Stimulated activated CD4-positive, alpha-beta T cell treated with anti-CD3 and anti-CD28 coated beads, TNF-alpha, amount 100 ng/mL, for 4 hours (primary cell): ENCODE measurements at places on chromosomes 3 and 15.

- DNase-seq, result no peak
Measured at GRCh38 chr15:68103603-68104002, 49.5 kb downstream of the PIAS1 start.

GRCh38 chr3:50628601-50629000 is 11.7 kb downstream of the MAPKAPK3 start:
- no peak for DNase-seq

- no peak for DNase-seq
Measured at GRCh38 chr3:120753810-120754209, 11.3 kb downstream of the GTF2E1 start.

DNA sequence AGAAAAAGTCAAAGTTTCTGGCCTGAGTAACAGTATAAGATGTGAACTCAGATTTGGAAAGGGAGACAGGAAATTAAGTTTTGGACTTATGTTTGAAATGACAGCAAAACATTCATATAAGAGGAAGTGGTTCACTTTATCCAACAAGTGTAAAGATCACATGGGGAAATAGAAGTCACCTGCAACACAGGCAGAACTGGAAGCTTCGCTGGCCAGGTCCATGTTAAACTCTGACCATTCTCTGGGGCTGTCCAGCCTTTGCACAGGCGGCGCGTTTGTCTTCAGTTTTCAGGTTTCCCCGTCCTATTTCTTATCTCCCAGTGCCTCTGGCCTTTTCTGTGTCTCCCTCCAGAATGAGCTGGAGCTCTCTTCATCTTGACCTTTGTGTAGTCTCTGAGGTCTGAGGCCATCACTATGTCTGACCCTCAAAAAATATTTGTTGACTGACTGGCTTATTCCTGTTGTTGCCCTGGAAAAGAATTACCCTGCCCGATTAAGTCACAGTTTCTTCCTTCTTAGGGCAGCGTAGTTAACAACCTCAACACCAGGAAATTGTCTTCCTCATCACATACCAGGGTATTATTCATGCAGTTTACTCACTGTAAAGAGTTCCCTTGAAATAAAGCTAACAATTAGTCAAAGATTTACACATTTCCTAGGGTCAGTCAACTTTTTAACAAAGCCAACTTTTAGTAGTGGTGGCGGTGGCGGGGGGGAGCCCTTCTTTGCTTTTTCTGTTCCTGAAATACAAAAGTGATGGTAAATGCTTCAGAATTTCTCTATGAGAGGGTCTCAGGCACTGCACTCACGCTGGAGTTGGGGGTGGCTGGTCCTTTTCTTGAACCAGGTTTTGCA is 959 bp upstream of the RASA2 start:
- DNase-seq, result no peak

GRCh38 chr15:101239724-101240136 is 12.1 kb downstream of the CHSY1 start:
- no peak for DNase-seq

DNA sequence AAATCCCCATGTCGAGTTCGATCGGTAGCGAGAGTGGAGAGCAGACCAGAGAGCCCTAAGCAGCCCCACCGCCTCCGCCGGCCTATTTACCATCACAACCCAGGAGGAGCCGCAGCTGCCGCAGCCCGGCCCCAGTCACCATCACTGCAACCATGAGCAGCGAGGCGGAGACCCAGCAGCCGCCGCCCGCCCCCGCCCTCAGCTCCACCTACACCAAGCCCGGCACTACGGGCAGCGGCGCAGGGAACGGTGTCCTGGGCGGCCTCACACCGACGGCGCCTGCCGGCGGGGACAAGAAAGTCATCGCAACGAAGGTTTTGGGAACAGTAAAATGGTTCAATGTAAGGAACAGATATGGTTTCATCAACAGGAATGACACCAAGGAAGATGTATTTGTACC is 89.5 kb upstream of the TPM1 start:
- no peak for DNase-seq

DNA sequence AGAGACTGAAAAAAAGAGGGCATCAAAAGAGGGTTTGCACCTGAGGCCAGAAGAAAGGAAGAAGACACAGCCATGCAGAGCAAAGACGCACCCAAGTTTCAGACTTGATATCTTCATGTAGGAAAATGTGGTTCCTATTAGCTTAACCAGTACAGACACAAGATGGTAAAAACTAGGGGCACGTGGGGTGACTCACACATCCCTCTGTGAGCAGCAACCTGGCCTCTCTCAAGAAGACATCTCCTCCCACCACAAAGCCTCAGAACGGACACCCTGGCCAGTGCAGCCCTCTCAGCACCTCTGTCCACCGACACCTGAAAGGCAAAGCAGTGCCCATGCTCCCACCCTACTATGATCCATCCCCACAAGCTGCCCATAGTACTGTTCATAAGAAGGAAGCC is 33.3 kb downstream of the GLB1 start:
- DNase-seq, result peak; percentile 53

- no peak for DNase-seq
Measured at GRCh38 chr3:156209631-156210335, 89.4 kb downstream of the KCNAB1 start.

DNA sequence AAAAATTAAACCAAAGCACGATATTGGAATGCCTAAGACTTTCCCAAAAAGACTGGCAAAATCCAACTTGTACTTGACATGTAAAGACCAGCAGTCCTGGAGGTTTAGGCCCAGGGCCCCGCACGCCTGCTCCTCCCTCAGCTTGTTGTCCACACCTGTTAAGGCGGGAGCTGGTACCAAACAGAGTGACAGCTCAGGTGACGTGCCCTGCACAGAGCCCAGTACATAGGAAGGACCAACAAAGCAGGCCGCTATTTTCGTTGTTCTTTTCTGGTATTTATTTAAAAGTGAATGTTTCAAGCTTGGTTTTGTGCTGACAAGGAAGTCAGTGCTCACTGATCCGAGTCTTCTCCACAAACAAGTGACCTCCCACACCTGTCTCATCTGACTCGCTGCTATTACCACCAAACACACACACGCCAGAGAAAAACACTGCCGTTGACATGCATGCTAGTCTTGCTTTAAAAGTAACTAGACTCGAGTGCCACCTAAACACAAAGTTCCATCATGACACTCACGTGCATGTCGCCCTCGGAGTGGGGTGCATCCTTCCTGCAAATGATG is 50.2 kb downstream of the HERC2 start:
- DNase-seq, result no peak

DNA sequence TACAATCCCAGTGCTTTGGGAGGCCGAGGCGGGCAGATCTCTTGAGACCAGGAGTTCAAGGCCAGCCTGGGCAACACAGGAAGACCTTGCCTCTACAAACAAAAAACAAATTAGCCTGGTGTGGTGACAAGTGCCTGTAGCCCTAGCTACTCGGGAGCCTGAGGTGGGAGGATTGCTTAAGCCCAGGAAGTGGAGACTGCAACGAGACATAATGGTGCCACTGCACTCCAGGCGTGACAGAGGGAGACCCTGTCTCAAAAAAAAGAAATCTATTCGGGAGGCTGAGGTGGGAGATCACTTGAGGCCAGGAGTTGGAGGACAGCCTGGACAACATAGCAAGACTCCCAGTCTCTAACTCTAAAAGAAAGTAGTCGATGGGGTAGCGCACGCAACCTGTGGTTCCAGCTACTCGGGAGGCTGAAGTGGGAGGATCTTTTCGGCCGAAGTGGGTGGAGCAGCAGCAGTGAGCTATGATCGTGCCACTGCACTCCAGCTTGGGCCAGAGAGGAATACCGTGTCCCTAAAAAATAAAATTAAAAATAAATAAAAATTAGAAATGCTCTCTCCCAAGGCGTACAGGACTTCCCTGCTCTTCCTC is 775 bp downstream of the C3orf33 start:
- DNase-seq, result no peak

DNA sequence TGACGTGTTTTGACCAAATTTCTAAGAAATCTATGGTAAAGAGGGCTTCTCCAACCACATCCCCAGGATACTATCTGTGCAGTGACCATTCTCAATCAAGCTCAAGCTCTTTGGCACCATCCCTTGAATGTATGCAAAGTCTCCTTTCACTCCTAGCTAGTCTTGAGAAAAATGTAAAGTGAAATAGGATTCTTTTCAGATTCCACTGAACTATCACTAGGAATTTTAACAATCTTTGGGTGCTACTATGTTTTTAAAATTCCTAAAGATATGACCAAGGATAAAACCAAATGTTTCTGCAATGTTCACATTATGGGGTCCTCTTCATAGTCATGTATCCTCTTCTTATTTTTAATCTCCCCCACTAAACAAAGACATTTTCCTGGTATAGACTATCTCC is 107.8 kb downstream of the TMCO5A start:
- no peak for DNase-seq

GRCh38 chr3:25257026-25257425 is 171.0 kb upstream of the RARB start:
- no peak for DNase-seq

DNA sequence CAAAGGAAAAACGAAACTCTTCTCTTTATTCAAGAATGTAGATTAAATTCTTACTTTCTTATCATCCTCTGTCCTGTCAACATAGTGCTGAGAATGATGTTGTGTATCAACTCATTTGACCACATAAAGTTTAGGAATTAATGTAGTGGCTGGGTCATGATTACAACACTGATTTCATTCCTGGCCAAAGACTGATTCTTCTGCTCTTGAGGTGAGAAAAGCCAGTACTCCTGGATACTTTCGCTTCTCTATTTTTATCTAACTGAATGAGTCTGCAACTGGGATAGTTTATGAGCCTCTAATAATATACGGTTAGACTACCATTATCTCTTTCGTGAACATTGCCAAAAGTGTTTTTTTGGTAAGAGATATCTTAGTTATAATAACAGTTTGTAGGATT is 173.0 kb downstream of the LPP start:
- DNase-seq, result no peak

DNA sequence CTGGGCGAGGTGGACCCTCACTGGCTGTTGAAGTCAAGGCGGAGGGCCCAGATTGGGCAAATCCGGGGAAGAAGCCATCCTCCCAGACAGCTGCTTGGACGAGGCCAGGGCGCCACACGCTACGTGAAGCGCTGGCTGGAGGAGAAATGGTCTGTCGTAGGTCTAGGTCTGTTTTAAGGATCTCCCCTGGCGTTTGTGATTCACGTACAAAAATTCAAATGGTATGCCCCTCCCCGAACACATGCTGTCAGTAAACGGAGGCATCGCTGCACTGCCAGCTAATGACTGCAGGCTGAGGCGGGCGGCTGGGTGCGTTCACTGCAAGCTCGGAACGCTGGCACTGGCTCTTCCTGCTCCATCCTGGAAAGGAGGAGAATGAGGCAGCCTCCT is 69.9 kb downstream of the EPHB3 start:
- no peak for DNase-seq

- DNase-seq, result peak; percentile 48
Measured at GRCh38 chr15:73950831-73951561, 24.7 kb downstream of the LOXL1 start.

GRCh38 chr15:101018016-101018415 is 98.9 kb downstream of the LRRK1 start:
- no peak for DNase-seq

DNA sequence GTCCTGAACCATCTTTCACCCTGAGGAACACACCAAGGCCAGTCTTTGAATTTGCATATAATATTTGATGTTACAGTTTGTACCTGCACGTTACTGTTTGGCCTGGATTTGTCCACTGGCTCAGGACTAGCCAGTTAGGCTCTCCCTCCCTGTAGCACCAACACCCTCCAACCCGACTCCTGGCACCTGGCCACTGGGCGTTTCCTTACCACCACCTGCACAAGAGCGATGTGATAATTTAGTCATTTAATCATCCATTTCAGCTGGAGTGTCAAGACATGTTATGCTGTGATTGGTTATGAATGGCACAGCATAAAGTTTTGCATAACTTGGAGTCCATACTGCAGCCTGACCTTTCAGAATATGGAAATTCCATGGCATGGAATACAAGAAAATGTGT is 242.4 kb downstream of the KCNMB2 start:
- no peak for DNase-seq

- no peak for DNase-seq
Measured at GRCh38 chr15:51263116-51263515, 75.3 kb downstream of the CYP19A1 start.

GRCh38 chr15:55235546-55236036 is 38.9 kb upstream of the RSL24D1 start:
- no peak for DNase-seq

DNA sequence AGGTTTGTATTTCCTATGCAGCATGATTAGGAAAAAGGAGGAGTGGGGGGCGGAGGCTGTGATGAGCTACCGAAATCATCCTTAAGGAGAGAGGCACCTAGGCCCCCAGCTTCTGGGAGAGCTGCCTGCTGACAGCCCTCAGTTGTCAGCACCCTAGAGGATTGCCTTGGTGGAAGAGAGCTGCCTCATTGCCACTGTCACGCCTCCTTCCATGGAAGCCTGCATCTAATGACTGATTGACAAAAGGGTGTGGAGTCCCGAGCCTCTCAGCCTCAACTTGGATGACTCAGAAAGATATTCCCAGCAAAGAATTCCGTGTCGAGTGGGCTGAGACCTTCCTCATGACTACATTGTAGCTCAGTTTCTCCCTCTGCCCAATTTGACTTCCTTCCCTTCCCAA is 320.4 kb upstream of the PROK2 start:
- DNase-seq, result no peak
